ENCODE measurements at places on chromosomes 16 and 17.
A peak's percentile ranks its signal among the peaks of the same experiment; 100 is the strongest.

DNA sequence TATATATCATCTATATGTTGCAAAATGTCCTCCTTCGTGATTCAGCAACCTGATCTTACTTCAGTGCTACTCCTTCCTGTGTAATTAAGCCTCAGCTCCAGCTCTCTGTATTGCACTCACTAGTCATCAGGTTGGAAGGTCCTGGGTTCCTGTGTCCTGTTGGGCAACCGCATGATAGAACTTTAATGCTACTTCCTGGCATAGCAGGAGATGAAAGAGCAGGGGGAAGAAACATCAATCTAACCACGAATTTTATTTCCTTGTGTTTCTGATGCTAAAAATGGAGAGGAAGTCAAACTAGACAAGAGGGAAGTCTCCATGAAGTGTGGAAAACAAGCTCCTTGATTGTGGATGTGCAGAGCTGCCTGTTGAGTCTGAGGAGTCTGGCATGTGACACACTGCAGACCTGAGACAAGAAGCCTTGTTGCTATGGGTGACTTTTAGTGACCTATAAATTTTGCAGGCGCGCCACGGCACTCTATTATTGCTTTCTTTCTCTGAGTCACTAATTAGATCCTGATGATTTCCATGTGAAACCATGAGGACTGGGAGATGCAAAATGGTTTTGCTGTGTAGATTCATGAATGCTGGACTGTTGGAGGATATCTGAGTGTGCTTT, 25.6 kb downstream of the IGSF6 start:
- no peak for DNase-seq

DNA sequence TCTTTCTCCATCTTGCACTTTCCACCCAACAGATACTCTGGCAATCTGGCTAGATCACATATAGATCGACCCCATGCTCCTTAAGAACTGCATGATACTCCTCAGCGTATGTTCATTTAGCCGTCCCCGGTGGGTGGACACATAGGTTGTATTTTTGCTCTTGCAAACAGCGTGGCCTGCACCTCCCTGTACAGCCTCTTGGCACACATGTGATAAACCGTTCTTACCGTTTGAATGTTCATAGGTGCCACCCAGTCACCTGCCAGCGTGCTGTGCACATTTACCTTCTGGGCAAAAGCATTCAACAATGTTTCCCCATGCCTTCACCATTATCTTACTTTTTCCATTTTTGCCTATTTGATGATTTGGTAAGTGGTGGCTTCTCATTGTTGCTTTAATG, 6.2 kb downstream of the TNP2 start:
- no peak for DNase-seq

GRCh38 chr16:15576960-15577958, 65.7 kb downstream of the MARF1 start:
- no peak for DNase-seq

- no peak for DNase-seq
Observed at GRCh38 chr16:57265850-57266530, 18.5 kb downstream of the PLLP start.

GRCh38 chr17:76005263-76006149, 4.9 kb downstream of the CDK3 start:
- DNase-seq = peak; percentile 66

- no peak for DNase-seq
Observed at GRCh38 chr17:63983320-63983719, 10.6 kb upstream of the SCN4A start.

GRCh38 chr17:19249681-19250080, 12.5 kb downstream of the EPN2 start:
- DNase-seq = no peak

DNA sequence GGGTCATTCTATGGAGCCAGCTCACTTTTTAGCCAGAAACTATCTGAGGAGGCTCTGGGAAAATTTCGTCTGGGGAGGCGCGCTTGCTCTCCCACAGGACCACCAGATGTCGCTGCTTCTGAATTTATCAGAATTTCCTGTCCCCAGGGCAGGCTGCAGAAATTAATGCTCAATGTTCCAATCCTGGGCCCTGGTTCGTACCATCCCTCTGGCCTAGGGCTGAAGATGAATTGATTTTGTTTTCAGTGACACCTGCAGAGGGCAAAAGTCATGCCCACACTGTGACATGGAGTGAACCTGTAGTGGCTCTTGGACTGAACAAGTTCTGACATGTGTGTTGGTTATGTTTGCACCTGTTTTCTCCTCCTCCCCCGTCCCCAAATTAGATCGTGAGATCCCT, 482.6 kb downstream of the NPIPA7 start:
- peak; percentile 48 for DNase-seq

Measured in NCI-H1105 (cell line).